Nucleus accumbens (tissue), 56 donors: ENCODE measurements at places on chromosomes 2 and 18.
A peak's percentile ranks its signal among the peaks of the same experiment; 100 is the strongest.

GRCh38 chr18:49473721-49474120 lies 13.3 kb upstream of the DYM start:
- no peak for DNase-seq

GRCh38 chr2:28206762-28207161 lies 185.9 kb upstream of the FOSL2 start:
- DNase-seq: no peak

DNA sequence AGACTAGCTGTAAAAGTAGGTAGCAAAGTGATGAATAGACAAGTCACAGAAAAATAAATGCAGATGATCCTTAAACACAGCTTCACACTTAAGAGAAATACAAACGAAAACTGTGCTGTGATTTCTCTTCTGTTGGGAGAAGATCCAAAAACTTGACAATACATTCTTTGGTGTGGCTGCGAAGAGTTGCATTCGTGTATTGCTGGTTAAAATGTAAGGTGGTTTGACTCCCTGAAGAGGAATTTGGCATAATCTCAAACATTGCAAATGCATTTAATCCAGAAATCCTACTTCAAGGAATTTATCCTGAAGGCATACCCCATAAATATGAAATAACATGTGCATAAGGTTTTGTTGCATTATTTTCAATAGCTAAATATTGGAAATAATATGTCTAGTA lies 7.1 kb downstream of the CCNYL1 start:
- no peak for DNase-seq

DNA sequence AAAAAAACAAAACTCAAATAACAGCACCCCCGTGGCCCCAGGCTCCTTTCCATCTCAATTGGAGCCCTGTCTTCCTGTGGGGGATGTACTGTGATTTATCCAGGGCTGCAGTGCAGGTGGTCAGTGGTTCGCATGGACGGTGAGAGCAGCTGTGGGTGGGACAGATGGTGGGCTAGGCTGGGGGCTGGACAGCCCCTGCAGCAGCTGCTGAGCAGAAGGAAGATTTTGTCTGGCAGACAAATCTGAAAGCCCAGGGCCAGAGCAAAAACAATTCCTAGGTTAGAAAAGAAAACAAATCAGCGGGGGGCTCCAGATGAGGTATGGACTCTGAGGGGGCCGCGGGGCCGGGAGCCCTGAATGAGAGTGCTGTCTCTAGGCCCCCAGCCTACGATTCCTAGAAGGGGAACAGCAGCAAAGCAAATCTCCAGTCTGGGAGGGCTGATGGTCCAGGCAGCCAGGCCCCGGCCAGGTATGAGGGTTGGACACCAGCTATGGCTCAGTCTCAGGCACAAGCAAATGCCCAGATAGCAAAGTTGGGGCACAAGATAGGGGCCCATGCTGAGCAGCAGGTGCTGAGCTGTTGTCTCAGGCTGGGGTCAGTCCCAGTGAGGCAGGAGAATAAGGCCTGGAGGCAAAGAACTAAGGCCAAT lies 45.4 kb downstream of the SOWAHC start:
- DNase-seq: no peak

- no peak for DNase-seq
These were observed 384.6 kb downstream of the STK39 start for GRCh38 chr2:167862782-167863181.

GRCh38 chr2:69659349-69659748 lies 15.8 kb upstream of the AAK1 start:
- DNase-seq: no peak

DNA sequence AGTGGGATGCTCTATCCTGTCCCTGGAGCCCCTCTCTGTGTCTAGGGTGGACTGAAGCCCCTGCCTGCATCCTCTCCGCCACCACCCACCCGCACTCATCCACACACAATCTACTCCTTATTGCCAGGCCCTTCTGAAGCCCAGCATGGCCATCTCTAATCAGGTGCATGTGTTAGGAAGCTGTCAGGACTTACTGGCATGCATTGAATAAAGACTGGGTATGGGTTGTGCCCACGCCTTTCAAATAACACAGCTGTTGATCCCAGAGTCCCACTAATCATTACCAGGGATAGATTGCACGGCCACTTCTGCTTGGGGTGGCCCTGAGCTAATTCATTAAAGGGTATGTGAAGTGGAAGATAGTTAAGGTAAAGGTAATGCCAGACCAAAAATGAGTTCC lies 88.4 kb downstream of the CABLES1 start:
- no peak for DNase-seq

GRCh38 chr18:20971886-20972267 lies 139.7 kb downstream of the ROCK1 start:
- no peak for DNase-seq

- no peak for DNase-seq
These were observed 1.0 kb upstream of the HDAC4 start for GRCh38 chr2:239401881-239402233.

DNA sequence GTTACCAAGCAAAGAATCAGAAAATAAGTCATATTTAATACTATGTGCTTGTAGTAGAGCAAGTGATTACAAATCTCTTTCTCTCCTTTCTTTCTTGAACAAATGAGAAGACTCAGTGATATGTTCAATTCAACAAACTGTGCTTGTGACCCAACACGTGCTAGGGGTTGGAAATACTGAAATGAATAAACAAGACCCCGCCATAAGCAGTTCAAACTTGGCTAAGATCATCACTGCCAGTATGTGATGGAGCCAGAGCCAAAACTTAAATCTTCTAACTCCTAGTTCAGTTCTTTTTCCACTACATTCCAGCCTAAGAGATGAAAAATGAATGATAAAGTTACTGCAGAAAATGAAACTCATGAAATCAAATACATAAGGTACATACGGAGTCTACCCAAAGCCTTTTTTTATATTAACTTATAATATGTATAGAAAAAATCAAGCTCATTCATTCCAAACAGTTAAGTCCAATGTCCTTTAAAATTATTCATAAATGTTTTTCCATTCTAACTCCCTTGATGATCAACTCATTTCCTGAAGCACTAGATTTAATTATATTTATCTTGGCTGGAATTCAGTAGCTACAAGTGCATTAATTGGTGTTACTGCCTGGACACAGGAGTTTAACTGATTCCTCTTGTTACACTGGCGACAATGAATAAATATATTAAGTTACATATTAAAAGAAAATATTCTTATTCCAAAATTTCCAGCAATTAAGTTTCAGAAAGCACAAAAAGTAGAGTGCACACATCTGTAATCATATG lies 36.0 kb downstream of the GALNT3 start:
- no peak for DNase-seq

- no peak for DNase-seq
These were observed 332.3 kb downstream of the NCKAP5 start for GRCh38 chr2:133235968-133236367.

- no peak for DNase-seq
These were observed 266.2 kb downstream of the PHLPP1 start for GRCh38 chr18:62981566-62981965.

DNA sequence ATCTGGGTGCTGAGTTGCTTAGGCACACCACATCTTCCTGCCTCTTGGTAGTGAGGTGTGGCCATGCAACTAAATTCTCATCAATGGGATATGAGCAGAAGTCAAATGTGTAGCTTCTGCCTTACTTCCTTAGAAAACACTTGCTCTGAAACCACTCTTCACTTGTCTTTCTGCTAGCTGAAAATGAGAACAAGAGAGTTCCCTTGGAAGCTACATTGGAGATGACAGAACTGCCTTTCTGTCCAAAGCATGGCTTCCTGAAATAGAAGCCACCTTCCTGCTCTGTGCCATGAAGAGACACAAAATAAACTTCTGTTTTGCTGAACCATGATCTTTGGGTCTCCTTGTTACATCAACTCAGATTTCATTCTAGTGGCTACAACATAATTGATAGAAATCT lies 659.9 kb downstream of the IRS1 start:
- no peak for DNase-seq

GRCh38 chr2:141062443-141062842 lies 1068.4 kb downstream of the LRP1B start:
- no peak for DNase-seq

- no peak for DNase-seq
These were observed 8.5 kb downstream of the TYW5 start for GRCh38 chr2:199946836-199947235.

DNA sequence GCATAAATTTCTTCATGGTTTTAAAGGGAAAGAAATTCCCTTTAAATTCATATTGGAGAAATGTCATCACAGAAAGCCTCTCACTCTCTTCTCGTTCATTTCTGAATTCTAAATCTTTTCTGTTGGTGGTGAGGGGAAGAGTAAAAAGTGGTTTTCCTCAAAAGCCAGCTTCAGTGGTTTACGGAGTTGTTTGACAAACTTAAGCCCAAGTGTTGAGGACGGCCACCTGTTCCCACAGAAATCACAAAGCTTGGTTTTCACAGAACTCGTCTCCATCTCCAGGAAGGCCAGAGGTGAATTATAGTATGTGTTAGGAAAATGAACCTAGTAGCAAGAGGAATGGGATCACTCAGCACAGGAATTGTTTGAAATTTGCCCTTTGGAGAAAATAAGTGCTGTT lies 316.2 kb downstream of the PDE11A start:
- DNase-seq: no peak

DNA sequence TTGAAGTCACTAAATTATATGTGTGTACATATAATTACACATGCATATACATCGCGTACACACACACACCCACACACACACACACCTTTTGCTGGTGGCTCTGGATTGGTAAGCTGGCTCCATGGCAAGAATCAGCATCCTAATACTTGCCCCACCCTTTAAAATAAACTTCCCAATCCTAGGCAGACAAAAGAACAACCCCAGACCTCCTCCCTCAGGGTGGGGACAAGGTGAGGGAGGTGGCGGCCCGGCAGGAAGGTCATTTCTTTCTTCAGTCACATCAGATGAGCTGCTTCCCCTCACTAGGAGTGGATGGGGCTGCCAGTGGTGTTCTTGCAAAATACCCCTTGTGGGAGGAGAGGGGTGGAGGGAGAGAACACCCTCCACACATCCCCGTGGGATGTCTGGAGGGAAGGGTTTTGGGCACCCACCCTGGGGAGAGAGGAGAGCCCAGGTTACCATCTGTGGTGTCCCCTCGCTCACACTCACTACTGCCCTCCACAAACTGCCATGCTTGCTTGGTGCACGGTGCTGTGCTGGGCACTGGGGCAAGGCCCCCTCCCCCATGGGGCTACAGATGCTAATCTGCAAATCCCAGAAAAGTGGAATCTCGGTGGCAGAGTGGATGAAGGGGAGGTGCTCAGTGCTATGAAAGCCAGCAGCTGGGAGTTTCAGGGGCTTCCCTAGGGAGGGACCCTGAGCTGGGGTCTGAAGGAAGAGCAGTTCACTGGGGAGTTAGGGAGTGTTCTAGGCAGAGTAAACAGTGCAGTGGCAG lies 64.0 kb downstream of the ODC1 start:
- no peak for DNase-seq

DNA sequence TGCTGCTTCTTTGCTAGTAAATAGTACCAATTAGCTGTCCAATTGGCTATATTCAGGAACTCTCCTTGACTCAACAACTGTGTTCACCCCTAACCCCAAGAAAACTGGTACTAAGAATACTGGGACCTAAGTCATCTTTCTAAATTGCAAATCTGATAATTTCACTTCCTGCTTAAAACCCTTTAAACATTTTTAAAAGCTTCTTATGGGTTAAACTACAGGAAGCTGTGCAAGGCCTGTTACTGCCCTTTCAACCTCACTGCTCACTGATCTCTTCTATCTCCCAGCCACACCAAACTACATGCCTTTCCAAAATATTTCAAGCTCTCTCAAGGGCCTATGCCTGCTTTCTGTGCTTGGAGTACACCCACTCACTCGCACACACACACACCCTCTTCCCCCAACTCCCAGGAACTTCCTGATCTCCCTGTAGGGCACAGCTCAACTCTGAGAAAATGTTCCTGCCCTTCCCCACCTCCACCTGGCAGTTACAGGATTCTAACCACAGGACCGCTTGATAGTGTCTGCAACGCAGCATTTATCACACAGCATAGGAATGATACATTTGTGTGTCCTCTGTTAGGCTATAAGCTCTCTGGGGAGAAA lies 6.7 kb downstream of the LMAN1 start:
- DNase-seq: no peak

DNA sequence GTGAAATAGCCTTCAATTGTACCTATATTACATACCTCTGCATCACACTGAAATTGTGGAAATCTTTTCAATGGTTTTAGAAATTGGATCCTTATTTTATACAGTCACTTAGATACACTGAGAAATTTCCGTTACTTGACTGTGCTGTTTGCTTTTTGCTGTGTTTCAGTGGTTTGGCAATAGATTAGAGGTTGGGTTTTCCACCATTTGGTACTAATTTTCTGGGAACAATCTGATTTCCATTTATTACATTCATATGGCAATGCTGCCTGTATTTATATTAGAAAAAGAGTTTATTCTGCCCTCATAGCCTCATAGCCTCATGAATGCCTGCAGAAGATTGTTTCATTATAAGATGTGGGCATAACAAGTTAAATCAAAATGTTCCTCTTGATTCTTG lies 285.0 kb downstream of the GULP1 start:
- no peak for DNase-seq

DNA sequence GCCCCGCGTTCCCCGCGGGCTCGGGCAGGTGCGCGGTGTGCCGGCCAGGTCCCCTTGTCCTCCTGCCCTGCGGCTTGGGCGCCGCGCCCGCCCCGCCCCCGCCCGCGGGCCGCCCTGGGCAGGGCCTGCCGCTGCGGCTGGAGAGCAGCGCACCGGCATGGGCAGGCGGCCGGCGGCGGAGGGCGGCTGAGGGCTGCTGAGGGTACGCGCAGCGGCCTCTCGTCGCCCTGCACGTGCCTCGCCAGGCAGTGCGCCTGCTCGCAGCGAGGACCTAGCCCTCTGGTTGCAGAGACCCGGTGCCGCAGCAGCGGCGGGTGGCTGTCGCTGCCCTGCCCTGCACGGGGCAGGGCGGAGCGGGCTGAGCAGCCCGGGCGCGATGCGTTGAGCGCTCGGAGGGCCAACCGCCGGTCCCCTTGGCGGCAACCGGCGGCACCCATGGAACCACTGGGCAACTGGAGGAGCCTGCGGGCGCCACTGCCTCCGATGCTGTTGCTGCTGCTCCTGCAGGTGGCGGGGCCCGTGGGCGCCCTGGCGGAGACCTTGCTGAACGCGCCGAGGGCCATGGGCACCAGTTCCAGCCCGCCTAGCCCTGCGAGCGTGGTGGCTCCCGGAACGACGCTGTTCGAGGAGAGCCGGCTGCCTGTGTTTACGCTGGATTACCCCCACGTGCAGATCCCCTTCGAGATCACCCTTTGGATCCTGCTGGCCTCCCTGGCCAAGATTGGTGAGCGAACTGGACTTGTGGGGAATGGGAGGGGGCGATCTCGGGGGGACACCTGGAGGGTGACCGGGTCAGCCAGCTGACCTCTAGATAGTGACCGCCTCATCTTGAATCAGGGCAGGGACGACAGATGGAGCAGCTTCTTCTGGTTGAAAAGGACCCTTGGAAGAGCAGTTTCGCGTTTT lies at the start of gene SLC9A2:
SLC9A2 (plus strand) TSS at position 140 of the 906 bp plus-strand sequence; CDS start at position 436, 296 bp downstream.
- no peak for DNase-seq

GRCh38 chr2:11330457-11331142 lies 13.8 kb downstream of the ROCK2 start:
- DNase-seq: no peak

GRCh38 chr2:36343606-36344005 lies 12.0 kb upstream of the CRIM1 start:
- DNase-seq: no peak

- peak; percentile 57 for DNase-seq
These were observed 460 bp upstream of the ZBTB7C start for GRCh38 chr18:48409591-48410094.

GRCh38 chr18:61992285-61992684 lies 99.5 kb upstream of the RNF152 start:
- no peak for DNase-seq

GRCh38 chr2:31886700-31887099 lies 124.1 kb downstream of the MEMO1 start:
- DNase-seq: no peak
